ENCODE measurements at places on chromosomes 7 and 10.

DNA sequence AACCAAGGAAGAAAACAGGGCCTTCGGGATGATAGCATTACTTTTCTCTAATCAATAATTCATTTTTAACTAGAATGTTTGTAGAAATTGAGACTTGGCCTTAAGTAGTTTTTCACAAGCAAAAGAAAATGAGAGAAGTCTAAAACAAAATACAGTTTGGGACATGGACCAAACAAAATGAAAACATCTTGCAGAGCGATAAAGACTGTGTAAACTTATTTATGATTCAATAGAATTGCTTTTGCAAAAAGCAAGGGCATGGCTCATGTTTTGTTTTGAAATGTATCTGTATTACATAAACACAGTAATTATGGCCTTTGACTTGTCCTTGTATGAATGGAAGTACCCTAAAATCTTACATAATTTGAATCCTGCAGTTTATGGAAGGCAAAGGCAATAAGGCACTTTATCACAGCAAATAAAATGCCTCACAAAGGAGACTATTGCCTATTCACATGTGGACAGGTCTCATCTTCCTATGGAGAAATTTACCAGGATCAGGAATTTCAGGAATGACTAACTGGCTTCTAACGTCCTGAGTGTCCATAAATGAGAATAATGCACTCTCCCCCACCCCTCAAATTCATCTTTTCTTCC lies 295.2 kb downstream of the PTEN start:
- DNase-seq = no peak

DNA sequence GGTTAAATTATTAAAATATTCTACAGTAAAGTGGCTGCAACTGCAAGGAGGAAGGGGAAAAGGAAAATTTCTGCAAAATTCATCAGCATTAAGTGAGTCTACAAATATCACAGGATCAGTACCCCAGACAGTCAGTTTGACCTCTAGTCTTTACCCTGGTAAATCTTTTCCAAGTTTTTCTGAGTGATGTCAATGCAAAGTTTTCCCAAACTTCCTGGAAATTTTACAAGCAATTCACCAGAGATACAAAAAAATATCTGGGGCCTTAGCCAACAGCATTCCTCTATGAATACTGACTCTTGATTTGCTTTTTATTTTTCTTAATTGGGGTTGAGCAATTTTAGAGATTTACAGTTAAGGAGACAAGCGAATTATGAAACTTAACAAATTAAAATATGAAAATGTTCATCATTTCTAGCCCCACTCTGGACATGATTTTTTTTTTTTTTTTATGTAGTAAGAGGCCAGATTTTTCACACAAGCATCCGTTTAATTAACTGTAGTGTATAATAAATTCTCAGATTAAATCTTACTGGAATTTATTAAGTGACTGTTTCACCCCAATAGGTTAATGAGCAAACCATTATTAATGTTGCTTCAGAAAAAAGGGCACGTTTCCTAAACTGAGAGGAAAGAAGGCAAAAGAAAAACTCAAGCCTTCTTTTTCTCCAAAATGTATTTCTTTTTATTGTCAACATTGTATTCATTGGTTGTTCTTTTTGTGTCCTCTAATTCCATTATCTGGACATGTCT lies 539.5 kb upstream of the FZD8 start:
- DNase-seq = no peak

- no peak for DNase-seq
Observed at GRCh38 chr7:152910545-152911225, 151.1 kb downstream of the ACTR3B start.

- no peak for DNase-seq
Observed at GRCh38 chr7:25846722-25847121, 305.3 kb upstream of the NFE2L3 start.

DNA sequence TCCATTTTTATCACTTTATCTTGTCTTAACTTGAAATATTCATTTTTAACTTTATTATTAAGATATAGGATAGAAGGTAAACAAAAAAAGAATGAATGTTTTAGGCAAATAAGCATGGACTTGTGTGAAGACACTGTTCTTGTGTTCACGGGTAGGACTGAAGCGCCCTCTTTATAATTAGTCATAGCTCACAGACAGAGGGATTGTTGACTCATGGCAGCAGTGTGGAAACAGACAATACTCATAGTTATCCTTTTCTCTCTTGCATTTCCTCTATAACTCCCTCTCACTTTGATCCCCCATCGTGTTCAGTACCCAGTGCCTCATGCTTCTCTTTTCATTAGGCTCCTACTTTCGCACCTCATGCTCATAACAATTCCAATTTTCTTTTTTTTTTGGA lies 731.8 kb downstream of the PHTF2 start:
- no peak for DNase-seq

GRCh38 chr7:68964060-68964459 lies 634.2 kb upstream of the AUTS2 start:
- DNase-seq = no peak

DNA sequence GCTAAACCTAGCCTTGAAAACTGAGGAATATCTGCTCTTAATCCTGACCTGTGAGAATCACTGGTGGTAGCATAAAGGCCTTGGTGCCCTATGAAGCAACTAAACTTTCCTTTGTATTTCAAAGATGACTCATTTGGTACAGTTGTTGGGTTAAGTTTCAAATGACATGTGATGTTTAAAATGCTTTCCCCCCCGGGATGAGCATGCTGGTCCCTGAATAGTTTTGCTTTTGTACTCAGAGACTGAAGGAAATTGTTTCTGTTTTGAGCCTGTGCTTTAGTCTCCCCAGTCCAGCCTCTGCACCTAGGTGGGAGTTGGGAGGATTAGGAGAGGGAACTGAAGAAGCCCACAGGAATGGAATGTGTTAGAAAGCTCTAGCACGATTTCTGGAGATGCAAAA lies 258.9 kb upstream of the NPY start:
- DNase-seq = no peak

DNA sequence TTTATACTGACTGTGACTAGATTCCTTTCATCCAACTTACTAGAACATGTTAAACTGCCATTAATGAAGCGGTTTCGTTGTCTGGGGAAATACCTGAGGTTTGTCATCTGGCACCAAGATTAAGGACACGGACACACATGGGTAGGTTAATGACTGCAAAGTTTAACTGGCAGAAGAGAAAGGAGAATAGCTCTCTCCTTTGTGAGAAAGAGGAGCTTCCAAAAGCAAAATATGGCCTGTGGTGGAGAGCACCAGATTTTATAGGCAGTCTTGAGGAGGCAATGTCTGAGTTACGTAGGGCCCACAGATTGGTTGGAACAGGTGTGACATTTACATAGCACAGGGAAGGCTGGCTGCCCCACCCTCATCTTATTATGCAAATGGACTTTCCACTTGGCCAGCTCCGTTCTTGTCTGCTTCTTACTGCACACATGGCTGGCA lies 1193.0 kb upstream of the CELF2 start:
- no peak for DNase-seq

DNA sequence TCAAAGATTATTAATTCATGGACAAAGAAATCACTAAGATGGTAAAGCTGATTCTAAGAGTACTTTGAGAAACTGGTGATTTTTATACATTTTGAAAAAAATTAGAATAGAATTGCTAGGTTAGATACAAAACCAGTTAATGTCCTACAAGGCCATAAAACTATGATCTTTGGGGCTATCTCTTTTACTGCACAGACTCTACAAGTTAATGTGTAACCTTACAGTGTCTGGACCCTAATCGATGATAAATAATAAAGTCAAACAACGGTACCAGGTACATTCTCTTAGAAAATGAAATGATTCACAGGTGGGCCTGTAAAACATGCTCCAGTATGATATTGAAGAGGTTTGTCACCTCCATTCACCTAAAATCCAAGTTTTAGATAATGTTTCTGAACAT lies 199.8 kb upstream of the LYZL1 start:
- DNase-seq = no peak

DNA sequence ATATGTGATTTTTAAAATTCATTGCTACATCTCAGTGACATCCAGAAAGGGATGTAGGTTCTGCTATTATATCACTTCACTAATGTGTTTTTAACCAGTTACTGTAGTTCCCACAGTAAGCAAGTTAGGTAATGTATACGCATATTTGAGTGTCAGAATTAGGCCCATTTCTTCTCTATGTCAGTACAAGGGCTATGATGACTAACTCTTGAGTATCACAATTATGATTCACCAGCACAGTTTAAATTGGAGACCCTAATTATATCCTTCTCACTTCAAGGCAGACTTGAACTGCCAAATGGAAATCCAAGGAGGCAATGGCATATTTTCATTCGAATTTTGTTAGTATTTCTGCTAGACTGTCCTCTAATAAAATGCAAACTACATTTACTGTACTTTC lies 23.6 kb downstream of the BZW2 start:
- DNase-seq = no peak

GRCh38 chr7:151059367-151060112 lies at the start of gene SLC4A2:
SLC4A2 (plus strand) TSS chr7:151059589; CDS start chr7:151061988, 2,399 bp downstream.
- DNase-seq = peak; percentile 62

DNA sequence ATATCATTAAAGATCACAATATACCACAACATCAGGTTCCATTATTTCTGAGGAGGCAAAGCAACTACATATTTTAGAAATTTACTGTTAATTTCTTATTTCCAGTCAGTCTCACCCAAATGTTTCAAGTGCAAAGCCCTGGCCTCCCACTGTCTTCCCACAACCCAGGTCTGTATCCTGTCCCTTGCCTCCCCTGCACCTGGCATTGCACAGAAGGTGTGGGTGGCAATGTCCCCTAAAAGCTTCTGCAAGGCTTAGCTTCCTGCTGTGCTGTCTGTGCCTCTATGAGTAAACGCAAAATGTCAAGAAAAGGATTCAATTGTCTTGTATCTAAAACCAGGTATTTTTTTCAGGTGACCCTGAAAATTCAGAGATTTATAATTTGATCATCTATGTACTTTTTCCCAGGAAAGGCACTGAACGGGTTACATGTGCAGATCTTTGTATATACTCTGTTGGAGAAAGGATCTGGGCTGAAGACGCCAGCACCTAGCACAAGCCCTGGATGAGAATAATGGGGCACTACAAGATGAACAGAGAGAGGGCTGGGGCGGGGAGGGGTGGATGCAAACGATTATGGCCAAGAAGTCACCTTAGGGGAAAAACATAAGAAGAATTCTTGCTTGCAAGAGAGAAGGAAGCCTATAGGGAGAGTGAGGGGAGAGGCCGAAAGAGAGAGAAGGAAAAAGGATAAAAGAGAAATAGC lies 3.1 kb upstream of the ANTXRL start:
- DNase-seq = no peak

GRCh38 chr10:131960631-131961046 lies 21.1 kb downstream of the BNIP3 start:
- no peak for DNase-seq

- DNase-seq = no peak
Observed at GRCh38 chr10:13219685-13220670, 14.2 kb downstream of the UCMA start.

DNA sequence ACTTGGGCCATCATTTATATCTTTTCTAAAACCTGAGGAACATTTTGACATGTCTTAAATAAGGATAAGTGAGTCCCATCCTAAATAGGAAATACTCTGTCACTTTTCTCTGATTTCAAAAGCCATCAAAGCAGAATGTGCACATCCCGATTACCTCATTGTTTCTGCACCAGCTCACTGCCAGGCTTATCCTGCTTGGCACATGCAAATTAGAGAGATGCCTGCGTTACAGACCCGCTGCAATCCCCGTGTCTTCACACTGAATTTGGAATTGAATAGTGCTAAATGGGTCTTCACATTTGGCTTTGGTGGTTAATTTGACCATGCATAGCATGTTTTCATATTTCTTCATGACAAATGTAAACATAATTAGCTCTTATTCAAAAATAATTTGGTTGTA lies 279.5 kb downstream of the WDR37 start:
- no peak for DNase-seq

DNA sequence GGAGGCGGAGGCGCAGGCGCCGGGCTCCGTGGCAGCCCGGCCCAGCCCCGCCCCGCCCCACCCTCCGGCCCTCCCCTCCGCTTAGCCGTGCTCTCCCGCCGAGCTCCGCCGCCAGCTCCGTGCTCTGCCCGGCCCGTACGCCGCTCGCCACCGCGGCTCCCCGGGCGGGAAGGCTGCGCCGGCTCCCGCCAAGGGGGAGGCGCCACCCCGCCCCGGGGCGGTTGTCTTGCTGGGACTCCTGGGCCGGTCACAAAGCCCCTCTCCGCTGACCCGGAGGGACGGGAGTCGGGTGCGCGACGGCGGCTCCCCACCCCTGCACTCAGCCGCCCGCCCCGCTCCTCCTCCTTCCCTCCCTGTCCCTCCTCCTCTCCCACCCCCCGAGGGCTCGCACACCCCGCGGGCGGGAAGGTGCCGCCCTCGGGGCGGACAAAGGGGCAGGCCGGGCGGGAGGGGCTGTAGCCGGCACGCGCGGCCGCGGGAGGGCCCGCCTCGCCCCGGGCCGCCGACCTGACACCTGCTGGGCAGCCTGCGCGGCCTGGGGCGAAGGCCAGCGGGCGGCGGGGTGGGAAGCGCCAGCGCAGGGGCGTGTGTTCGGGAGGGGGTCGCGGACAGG lies 11.5 kb upstream of the SP8 start:
- no peak for DNase-seq

Measured in activated CD4-positive, alpha-beta T cell treated with anti-CD3 and anti-CD28 coated beads, Interleukin-2, amount 50 U/mL, for 1 hour (primary cell).